ENCODE measurements at places on chromosomes 11 and 22. TPM values are rescaled to one million over a fixed set of nuclear protein-coding genes. Genes with fewer than 3 reads are reported as not detected.

Gene FAM83F
- 0.24 TPM for polyA plus RNA-seq

Gene GGTLC3
- polyA plus RNA-seq = 0.21 TPM

Gene NRXN2
- not detected for polyA plus RNA-seq

Gene LTO1
- 23.4 TPM for polyA plus RNA-seq

Gene MAJIN
- not detected for polyA plus RNA-seq

Measured in muscle of arm (tissue), 14 donors.